ENCODE measurements at places on chromosomes 2 and 18.

DNA sequence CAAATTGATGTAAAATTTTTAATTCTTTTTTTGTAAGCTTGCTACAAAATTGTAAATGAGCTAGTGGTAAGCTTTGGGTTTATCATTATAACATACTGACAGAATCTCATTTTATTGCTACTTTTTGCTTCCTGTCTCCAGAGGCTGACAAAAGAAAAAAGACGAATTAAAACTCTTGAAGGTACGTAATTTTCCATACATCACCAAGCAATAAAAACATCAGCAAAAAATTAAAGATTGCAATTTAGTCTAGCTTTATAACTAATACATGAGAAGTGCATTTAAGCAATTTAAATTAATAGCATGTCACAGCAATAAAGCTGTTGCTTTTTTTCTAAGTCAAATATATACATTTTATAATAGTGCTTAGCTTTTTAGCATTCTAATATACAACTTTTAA lies 94.6 kb upstream of the SNTG2 start:
- DNase-seq: no peak
- H3K27me3 ChIP-seq: no peaks in the 10 kb centered on the region
- H3K4me1 ChIP-seq: no peaks in the 10 kb centered on the region
- no peak overlapping the region for H3K27ac ChIP-seq

GRCh38 chr2:241198381-241199279 lies 10.2 kb downstream of the ANO7 start:
- no peak overlapping the region for H3K4me3 ChIP-seq
- no peak overlapping the region for H3K27ac ChIP-seq
- H3K27me3 ChIP-seq: no peaks in the 10 kb centered on the region
- H3K4me1 ChIP-seq: no peaks in the 10 kb centered on the region
- H3K36me3 ChIP-seq: no peaks in the 10 kb centered on the region

- no peaks in the 10 kb centered on the region for H3K4me1 ChIP-seq
- no peak for DNase-seq
- H3K4me3 ChIP-seq: no peak overlapping the region
- H3K27me3 ChIP-seq: no peaks in the 10 kb centered on the region
Observed at GRCh38 chr2:204401114-204401513, 144.2 kb upstream of the PARD3B start.

- H3K36me3 ChIP-seq: no peaks in the 10 kb centered on the region
- H3K4me1 ChIP-seq: no peaks in the 10 kb centered on the region
- H3K27me3 ChIP-seq: peaks cover 11% of the 10 kb centered on the region
- no peak overlapping the region for H3K27ac ChIP-seq
Observed at GRCh38 chr2:68351997-68352396, 13.1 kb upstream of the PLEK start.

DNA sequence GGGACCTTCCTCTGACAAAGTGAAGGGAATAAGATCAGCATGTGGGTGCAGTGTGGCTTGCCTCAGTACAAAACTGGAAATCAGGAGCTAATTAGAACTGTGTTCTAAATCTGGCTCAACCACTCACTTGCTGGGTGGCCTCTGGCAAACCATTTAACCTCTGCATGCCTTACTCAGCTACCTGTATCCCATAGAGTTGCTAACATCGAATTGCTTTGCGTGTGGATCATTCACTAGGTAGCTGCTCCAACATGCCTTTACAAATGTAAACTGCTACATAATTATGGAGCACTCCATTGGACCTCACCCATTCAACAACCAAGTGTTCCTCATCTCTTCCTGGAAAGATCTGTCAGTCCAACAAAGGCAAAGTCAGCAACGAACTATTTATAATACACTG lies 19.0 kb downstream of the PLEKHM3 start:
- no peak overlapping the region for H3K4me3 ChIP-seq
- H3K27ac ChIP-seq: no peak overlapping the region
- no peaks in the 10 kb centered on the region for H3K4me1 ChIP-seq
- H3K27me3 ChIP-seq: no peaks in the 10 kb centered on the region

DNA sequence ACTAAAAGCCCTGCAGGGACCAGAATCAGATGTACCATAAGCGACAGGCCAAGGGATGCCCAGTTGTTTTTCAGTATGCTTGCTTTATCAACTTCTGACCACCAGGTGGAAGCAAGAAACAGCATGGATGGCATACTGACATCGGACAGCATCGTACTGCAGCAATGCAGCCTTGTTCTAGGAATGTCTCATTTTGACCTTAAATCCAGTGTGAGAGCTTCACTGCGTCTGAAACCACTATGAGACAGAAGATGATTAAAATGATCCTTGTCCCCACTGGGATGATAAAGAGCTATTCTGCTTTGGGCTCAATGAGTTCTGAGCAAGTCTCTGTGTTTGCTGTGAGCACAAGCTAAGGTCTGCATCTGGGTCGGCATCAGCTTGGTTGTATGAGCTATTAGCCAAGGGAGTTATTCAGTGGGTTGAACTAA lies 54.3 kb downstream of the CDK15 start:
- peak; percentile 45 for DNase-seq
- peak overlapping the region; percentile 9 for H3K4me3 ChIP-seq
- no peaks in the 10 kb centered on the region for H3K36me3 ChIP-seq
- H3K27me3 ChIP-seq: peaks cover 24% of the 10 kb centered on the region
- peaks cover 5% of the 10 kb centered on the region for H3K4me1 ChIP-seq

GRCh38 chr2:101500180-101500579 lies 25.3 kb upstream of the RFX8 start:
- H3K27me3 ChIP-seq: no peaks in the 10 kb centered on the region
- DNase-seq: no peak
- no peak overlapping the region for H3K4me3 ChIP-seq
- H3K27ac ChIP-seq: no peak overlapping the region

GRCh38 chr2:58709274-58709673 lies 468.1 kb upstream of the FANCL start:
- no peaks in the 10 kb centered on the region for H3K36me3 ChIP-seq
- no peak overlapping the region for H3K27ac ChIP-seq
- H3K4me3 ChIP-seq: no peak overlapping the region
- no peaks in the 10 kb centered on the region for H3K4me1 ChIP-seq
- DNase-seq: no peak

DNA sequence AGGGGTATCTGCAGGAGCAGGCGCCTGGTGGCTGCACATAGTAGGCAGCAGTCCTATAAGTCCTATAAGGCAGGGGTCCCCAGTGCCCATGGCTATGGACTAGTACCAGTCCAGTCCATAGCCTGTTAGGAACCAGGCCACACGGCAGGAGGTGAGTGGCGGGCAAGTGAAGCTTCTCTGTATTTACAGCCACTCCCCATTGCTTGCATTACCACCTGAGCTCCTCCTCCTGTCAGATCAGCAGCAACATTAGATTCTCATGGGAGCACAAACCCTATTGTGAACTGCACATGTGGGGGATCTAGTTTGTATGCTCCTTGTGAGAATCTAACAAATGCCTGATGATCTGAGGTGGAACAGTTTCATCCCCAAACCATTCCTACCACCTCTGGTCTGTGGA lies 33.1 kb downstream of the STK25 start:
- no peak overlapping the region for H3K27ac ChIP-seq
- no peak overlapping the region for H3K4me3 ChIP-seq
- no peak for DNase-seq
- H3K36me3 ChIP-seq: peaks cover 3% of the 10 kb centered on the region
- H3K4me1 ChIP-seq: no peaks in the 10 kb centered on the region
- H3K27me3 ChIP-seq: no peaks in the 10 kb centered on the region

DNA sequence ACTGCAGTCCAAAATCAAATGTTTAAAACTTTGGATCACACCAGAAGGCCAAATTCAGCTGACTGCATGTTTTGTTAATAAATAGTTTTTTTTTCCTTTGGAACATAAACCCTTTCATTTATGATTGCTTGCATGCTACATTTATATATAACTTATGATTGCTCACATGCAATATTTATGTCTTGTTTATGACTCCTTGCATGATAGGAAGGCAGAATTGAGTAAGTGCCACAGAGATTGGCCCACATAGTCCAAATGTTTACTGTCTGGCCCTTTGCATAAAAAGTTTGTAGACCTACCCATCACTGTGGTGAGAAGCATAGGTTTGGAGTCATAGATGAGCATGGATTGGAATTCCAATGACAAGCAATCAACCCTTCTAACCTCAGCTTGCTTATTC lies 30.8 kb downstream of the WDFY1 start:
- peaks cover 39% of the 10 kb centered on the region for H3K36me3 ChIP-seq
- H3K27ac ChIP-seq: no peak overlapping the region
- H3K4me1 ChIP-seq: no peaks in the 10 kb centered on the region
- H3K4me3 ChIP-seq: no peak overlapping the region
- no peak for DNase-seq

GRCh38 chr2:104340879-104341828 lies 512.8 kb upstream of the POU3F3 start:
- H3K36me3 ChIP-seq: no peaks in the 10 kb centered on the region
- no peak for DNase-seq

GRCh38 chr2:191885650-191886049 lies 38.8 kb upstream of the CAVIN2 start:
- no peak overlapping the region for H3K4me3 ChIP-seq
- no peaks in the 10 kb centered on the region for H3K4me1 ChIP-seq
- no peak overlapping the region for H3K27ac ChIP-seq

DNA sequence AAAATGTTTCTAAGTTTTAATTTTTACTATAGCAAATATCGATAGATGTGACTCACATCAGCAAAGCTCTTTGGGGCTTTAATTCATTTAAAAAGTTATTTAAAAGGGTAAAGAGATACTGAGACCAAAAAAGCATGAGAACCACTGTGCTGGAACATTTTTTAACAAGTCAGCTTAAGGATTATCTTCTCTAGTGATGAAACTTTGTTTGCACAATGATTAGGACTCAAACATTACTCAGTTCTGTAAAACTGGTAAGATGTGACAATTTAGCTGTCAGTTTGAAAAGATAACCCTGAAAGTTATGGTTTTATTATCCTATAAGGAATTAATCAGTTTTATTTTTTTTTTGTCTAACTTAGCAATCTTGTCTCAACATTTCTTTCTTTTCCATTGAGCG lies 301.4 kb downstream of the TSN start:
- H3K36me3 ChIP-seq: no peaks in the 10 kb centered on the region
- H3K4me1 ChIP-seq: no peaks in the 10 kb centered on the region
- no peak overlapping the region for H3K4me3 ChIP-seq
- no peaks in the 10 kb centered on the region for H3K27me3 ChIP-seq

DNA sequence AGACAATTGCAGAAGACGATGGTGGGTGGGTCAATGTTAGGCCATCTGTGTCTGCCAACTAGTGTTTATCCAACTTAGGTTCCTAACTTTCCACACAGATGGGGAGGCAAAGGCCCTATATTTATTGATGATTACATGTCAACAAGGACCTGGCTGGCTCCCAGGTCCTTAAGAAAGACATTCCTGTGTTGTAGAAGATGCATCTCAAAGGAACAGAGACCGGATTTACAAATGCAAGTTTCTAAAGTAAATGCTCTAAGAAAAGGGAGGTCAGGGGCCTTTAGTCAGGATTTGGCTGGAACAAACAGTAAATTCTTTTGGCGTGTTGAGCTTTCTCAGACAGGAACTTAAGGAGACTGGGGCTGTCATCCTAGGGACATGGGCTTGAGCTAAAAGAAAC lies 175.0 kb downstream of the SH3BP4 start:
- H3K4me1 ChIP-seq: no peaks in the 10 kb centered on the region

DNA sequence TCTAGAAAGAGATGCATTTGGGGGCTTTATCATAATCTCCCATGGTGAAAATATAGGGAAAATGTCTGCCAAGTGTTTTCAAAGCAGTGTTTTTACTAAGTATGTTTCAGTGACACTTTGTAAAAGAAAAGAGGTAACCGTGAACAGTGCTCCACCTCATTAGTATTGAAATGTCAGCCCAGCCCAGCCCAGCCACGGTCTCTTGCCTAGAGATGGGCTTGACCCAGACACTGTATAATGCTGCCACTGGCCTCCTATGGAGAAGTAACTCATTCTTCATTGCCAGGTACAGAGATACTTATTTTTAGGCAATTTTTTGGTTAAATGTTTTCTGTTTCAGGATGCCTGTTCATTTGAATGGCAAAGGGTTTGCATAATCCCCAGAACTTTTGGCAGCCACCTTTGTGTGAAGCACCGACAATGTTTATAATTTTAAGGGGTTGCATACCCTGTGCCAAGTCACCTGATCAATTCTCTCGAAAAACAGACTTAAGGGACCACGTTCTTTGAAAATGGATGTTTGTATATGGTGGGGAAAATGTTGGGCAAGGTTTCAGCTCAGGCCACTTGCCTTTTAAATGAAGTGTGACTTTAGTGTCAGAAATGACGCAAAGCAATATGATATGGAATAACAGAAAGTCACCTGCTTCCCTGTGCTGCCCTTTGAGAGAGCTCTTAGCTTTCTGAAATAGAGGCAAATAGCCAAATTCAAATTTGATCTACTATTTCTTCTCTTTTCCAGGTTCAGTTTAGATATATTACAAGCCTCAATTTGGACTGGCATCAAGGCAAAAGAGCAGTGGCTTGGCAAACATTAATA lies 314.5 kb upstream of the RGPD4 start:
- no peak for DNase-seq
- no peaks in the 10 kb centered on the region for H3K27me3 ChIP-seq
- H3K36me3 ChIP-seq: no peaks in the 10 kb centered on the region
- H3K4me1 ChIP-seq: no peaks in the 10 kb centered on the region
- no peak overlapping the region for H3K4me3 ChIP-seq

GRCh38 chr2:157677941-157678340 lies 49.3 kb upstream of the ACVR1C start:
- H3K36me3 ChIP-seq: no peaks in the 10 kb centered on the region
- no peaks in the 10 kb centered on the region for H3K4me1 ChIP-seq
- no peak for DNase-seq
- H3K27ac ChIP-seq: no peak overlapping the region
- no peaks in the 10 kb centered on the region for H3K27me3 ChIP-seq

GRCh38 chr2:176535467-176536113 lies 266.3 kb downstream of the MTX2 start:
- H3K27ac ChIP-seq: no peak overlapping the region
- no peak for DNase-seq
- no peak overlapping the region for H3K4me3 ChIP-seq
- H3K27me3 ChIP-seq: peaks cover 6% of the 10 kb centered on the region

DNA sequence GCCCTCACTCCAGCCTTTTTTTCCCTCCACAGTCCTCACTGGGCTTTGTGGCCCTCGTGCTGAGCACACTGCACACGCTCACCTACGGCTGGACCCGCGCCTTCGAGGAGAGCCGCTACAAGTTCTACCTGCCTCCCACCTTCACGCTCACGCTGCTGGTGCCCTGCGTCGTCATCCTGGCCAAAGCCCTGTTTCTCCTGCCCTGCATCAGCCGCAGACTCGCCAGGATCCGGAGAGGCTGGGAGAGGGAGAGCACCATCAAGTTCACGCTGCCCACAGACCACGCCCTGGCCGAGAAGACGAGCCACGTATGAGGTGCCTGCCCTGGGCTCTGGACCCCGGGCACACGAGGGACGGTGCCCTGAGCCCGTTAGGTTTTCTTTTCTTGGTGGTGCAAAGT lies 39.4 kb downstream of the STEAP3 start:
- DNase-seq: no peak
- no peak overlapping the region for H3K4me3 ChIP-seq
- no peaks in the 10 kb centered on the region for H3K36me3 ChIP-seq
- peaks cover 1% of the 10 kb centered on the region for H3K27me3 ChIP-seq
- no peak overlapping the region for H3K27ac ChIP-seq

GRCh38 chr18:53360501-53361443 lies 863.7 kb downstream of the MBD2 start:
- H3K36me3 ChIP-seq: no peaks in the 10 kb centered on the region
- DNase-seq: no peak
- no peak overlapping the region for H3K4me3 ChIP-seq
- no peaks in the 10 kb centered on the region for H3K4me1 ChIP-seq

GRCh38 chr18:22493255-22493654 lies 75.5 kb upstream of the CTAGE1 start:
- no peak overlapping the region for H3K4me3 ChIP-seq
- no peaks in the 10 kb centered on the region for H3K36me3 ChIP-seq
- no peaks in the 10 kb centered on the region for H3K27me3 ChIP-seq

- H3K27me3 ChIP-seq: peaks cover 2% of the 10 kb centered on the region
- no peaks in the 10 kb centered on the region for H3K36me3 ChIP-seq
- no peak overlapping the region for H3K27ac ChIP-seq
- no peak overlapping the region for H3K4me3 ChIP-seq
- H3K4me1 ChIP-seq: no peaks in the 10 kb centered on the region
Observed at GRCh38 chr2:235234736-235235135, 259.1 kb upstream of the AGAP1 start.
